ENCODE measurements at places on chromosomes 6 and 20. TPM values are rescaled to one million over a fixed set of nuclear protein-coding genes. Genes with fewer than 3 reads are reported as not detected.

- no peaks in the 10 kb centered on the region for H3K27me3 ChIP-seq
- peaks cover 12% of the 10 kb centered on the region for H3K4me1 ChIP-seq
- H3K4me3 ChIP-seq = no peak overlapping the region
- no peaks in the 10 kb centered on the region for H3K36me3 ChIP-seq
Observed at GRCh38 chr6:111625461-111626391, 20.0 kb upstream of the TRAF3IP2 start.

- no peak overlapping the region for H3K4me3 ChIP-seq
- H3K27ac ChIP-seq = peak overlapping the region; percentile 70
- peak; percentile 61 for DNase-seq
- no peaks in the 10 kb centered on the region for H3K36me3 ChIP-seq
- H3K4me1 ChIP-seq = peaks cover 21% of the 10 kb centered on the region
- no peaks in the 10 kb centered on the region for H3K27me3 ChIP-seq
Observed at GRCh38 chr6:43843097-43843645, 73.2 kb downstream of the VEGFA start.

The C4A gene
- 92.9 TPM for polyA plus RNA-seq

DNA sequence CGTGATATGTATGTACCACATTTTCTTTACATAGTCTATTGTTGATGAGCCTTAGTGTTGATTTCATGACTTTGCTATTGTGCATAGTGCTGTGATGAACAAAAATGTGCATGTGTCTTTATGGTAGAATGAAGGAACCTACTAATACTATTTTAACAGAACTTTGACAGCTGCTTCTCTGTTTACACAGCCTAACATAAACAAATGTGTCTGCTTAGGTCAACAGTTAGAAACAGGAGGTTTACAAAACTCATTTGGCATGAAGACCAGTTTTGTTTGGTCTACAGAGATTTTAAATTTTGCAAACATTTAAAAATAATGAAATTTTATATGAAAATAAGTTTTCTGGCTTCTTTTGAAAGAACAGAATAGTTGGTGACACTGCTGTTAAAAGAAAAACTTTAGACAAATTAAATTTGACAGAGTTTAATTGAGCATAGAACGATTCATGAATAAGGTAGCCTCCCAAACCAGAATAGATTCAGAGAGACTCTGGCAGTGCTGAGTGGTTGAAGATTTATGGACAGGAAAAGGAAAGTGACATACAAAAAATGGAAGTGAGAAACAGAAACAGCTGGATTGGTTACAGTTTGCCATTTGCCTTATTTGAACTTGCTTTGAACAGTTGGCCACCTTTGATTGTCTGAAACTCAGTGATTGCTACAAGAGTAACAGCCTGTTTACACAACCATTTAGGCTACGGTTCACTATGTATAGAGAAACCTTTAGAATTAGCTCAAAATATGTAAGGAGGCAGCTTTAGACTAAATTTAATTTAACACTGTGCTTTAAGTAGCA is 715.8 kb upstream of the HS3ST5 start:
- DNase-seq = no peak
- H3K4me1 ChIP-seq = no peaks in the 10 kb centered on the region
- no peak overlapping the region for H3K4me3 ChIP-seq
- no peaks in the 10 kb centered on the region for H3K36me3 ChIP-seq
- no peaks in the 10 kb centered on the region for H3K27me3 ChIP-seq

DNA sequence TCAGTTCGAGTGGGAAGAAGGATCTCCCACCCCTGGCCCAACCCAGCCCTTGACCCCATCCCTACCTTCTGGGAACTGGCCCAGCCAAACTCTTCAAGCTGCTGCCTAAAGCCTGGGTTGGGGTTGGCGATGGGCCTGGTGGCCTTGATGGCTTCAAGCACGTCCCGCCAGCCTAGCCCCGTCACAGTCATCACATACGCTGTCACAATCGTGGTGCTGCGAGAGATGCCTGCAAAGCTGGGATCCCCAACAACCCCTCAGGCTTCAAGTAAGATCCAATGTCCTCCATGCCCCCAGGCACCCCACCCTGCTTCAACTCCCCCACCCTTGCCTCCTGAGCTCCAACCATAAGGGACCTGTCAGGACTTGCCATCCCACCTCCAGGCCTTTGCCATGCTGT is 7.8 kb downstream of the DUSP15 start:
- H3K36me3 ChIP-seq = peaks cover 10% of the 10 kb centered on the region
- no peak overlapping the region for H3K27ac ChIP-seq
- no peak overlapping the region for H3K4me3 ChIP-seq
- H3K4me1 ChIP-seq = peaks cover 16% of the 10 kb centered on the region

- DNase-seq = no peak
- H3K36me3 ChIP-seq = no peaks in the 10 kb centered on the region
- H3K27me3 ChIP-seq = no peaks in the 10 kb centered on the region
- no peak overlapping the region for H3K4me3 ChIP-seq
- no peaks in the 10 kb centered on the region for H3K4me1 ChIP-seq
- H3K27ac ChIP-seq = no peak overlapping the region
Observed at GRCh38 chr6:134437376-134437775, 119.5 kb upstream of the SGK1 start.

DNA sequence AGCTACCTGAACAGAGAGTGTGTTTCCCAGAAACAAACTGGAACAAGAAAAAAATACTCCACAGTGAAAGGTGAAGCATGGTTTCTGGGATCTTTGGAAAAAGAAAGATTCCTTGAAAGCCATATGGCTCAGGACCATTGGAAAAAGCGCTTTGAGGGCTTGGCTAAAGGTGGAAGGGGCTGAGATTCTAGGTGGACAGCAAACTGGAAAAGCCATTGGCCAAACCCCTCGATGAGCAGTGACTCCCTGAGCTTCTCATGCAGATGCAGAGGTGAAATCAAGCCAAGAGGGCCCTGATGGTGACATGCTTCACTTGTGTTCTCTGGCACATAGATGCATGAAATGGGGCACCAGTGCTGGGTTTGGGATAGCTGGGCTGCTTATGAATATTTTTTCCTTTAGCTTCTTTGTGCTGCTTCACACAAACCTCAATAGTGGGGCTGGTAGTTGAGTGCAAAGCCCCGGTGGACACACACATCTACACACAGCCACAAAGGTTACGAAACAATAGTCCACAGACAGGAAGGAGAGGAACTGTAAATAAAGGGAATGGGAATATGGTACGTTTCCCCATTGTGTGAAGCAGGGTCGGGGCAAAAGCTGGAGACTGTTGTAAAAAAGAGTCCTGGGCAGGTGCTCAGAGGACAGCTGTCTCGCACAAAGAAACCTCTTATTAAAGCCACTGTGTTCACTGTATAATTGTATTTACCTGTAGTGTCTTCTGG is 117.8 kb downstream of the FOXA2 start:
- H3K27ac ChIP-seq = no peak overlapping the region
- H3K4me3 ChIP-seq = no peak overlapping the region
- H3K27me3 ChIP-seq = peaks cover 9% of the 10 kb centered on the region
- no peaks in the 10 kb centered on the region for H3K4me1 ChIP-seq
- DNase-seq = no peak

DNA sequence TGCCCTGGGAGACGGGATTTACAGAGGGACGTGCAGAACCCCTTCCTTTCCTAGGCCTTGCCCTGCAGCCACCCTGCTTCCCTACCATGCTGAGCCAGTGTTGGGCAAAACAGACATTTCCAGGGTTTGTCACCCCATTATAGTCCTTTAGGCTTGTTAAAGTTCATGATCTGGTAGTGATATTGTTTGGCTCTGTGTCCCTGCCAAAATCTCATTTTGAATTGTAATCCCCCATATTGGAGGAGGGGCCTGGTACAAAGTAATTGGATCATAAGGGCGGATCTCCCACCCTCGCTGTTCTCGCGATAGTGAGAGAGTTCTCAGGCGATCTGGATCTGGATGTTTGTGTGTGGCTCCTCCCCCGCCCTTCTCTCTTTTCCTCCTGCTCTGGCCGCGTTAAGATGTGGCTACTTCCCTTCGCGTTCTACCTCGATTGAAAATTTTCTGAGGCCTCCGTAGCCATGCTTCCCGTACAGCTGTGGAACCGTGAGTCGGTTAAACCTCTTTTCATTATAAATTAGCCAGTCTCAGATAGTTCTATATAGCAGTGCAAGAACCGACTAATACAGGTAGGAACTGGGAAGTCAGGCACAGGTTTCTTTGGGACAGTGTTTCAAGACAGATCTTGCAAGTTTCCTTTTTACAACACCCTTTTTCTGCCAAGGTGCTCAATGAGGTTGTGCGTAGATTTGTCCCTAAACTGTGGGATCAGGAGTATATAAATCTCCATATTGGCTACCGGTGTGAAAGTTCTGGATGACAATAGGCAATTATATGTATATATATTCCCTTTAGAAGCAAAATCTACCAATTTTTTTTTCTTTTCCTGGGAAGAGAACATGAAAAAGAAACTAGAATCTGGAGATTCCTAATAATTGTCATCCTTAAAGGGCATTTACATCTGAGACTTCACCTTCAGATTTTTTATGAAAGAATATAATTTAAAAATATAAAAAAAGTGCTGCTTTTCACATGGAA is 152.1 kb downstream of the SAMD5 start:
- DNase-seq = no peak
- H3K36me3 ChIP-seq = no peaks in the 10 kb centered on the region
- no peaks in the 10 kb centered on the region for H3K4me1 ChIP-seq
- H3K27me3 ChIP-seq = no peaks in the 10 kb centered on the region
- no peak overlapping the region for H3K27ac ChIP-seq

The SNRPB2 gene
- polyA plus RNA-seq = 78.6 TPM

GRCh38 chr6:71287038-71287437 is 1.6 kb upstream of the OGFRL1 start:
- H3K27ac ChIP-seq = no peak overlapping the region
- no peak overlapping the region for H3K4me3 ChIP-seq
- no peaks in the 10 kb centered on the region for H3K36me3 ChIP-seq
- H3K27me3 ChIP-seq = no peaks in the 10 kb centered on the region

DNA sequence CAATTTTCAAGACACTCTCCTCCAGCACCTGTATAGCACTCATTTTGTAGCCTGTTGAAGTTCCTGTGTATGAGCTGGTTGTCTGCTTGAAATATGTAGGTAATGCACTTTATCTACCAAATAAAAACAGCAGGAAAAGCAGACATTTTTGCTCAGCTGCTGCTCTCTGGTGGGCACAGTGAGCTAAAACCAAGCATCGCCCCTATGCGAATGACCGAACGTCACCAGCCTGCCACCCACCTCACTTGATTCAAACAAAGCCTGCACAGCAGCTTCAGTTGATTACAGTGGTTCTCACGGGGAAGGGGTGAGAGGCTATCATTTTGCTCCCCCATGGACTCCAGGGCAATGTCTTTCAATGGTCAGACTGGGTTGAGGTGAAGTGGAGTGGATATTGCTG is 185.7 kb downstream of the SASH1 start:
- no peak overlapping the region for H3K27ac ChIP-seq
- no peak overlapping the region for H3K4me3 ChIP-seq
- DNase-seq = no peak
- peaks cover 45% of the 10 kb centered on the region for H3K36me3 ChIP-seq
- H3K4me1 ChIP-seq = no peaks in the 10 kb centered on the region
